SK-N-SH (cell line): ENCODE measurements at places on chromosomes 6 and 20.

- no peak for DNase-seq
Observed at GRCh38 chr6:118318648-118319047, 229.4 kb upstream of the PLN start.

- no peak for DNase-seq
Observed at GRCh38 chr6:166516251-166516884, 70.1 kb downstream of the RAMACL start.

DNA sequence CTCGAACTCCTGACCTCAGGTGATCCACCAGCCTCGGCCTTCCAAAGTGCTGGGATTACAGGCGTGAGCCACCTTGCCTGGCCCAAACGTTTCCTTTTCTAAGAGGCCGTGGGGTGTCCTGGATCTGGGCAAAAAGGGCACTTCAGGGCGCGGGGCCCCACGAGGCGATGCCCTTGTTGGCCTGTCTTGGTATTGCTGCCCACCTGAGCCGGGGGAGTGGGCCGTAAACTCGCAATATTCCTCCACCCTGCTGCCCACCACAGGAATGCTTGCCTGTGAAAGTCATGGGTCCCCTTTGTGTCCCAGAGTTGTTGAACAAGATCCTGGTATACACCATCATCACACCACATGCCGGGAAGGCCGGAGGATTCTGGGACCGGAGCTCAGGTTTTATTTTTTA is 49.0 kb downstream of the SSR1 start:
- no peak for DNase-seq

GRCh38 chr20:10487142-10488136 is 52.3 kb downstream of the SLX4IP start:
- no peak for DNase-seq

DNA sequence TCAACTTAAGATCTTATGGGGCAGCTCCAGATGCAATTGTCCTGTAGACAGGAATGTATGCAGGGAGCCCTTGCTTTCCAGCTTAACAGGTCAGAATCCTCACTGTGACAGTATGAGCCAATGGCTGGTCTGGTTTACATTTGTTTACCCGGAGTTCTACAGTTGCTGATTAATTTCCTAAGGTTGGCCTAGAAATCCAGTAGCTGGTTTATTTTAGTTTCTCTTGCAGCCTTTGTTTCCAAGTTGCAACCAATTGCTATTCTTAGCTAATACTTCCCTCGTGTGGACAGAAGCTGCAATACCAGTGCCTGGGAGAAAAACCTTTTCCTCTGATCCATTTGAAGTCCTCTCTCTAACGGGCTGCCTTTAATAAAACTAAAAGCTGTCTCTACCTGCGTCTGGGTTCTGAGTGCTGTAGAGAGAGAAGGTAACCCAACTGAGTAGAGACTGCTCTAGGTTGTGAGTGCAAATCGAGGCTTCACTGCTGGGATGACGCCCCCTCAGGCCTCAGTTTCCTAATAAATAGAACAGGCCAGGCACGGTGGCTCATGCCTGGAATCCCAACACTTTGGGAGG is 45.9 kb downstream of the ZNF217 start:
- peak; percentile 71 for DNase-seq

DNA sequence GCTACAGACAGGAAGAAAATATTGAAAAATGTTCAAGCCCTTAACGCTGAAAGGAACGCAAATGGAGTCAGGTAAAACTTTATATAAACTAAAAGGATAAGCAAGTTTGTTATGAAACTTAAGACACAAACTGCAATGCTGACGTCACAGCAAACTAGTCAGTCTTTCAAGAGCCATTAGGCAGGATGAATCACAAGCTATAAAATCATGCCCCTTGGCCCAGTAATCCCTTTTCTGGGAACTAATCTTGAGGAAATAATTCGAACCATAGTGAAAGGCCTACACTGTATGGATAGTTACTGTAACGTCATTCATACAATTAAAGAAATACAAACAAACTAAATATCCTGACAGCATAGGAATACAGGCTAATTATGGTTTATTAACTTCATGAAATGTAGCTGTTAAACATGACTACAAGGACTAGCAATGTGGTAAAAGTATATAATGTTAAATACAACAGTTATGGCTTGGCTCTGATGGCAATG is 42.7 kb upstream of the HINT3 start:
- no peak for DNase-seq

GRCh38 chr20:47150403-47151152 is 205.9 kb downstream of the ZMYND8 start:
- DNase-seq: peak; percentile 82

- DNase-seq: no peak
Observed at GRCh38 chr6:36023996-36024795, at the start of gene SLC26A8. SLC26A8 (minus strand) TSS chr6:36024641; CDS start chr6:36019707, 4,934 bp downstream.

GRCh38 chr6:73024598-73024997 is 200.7 kb downstream of the KHDC1L start:
- DNase-seq: no peak

DNA sequence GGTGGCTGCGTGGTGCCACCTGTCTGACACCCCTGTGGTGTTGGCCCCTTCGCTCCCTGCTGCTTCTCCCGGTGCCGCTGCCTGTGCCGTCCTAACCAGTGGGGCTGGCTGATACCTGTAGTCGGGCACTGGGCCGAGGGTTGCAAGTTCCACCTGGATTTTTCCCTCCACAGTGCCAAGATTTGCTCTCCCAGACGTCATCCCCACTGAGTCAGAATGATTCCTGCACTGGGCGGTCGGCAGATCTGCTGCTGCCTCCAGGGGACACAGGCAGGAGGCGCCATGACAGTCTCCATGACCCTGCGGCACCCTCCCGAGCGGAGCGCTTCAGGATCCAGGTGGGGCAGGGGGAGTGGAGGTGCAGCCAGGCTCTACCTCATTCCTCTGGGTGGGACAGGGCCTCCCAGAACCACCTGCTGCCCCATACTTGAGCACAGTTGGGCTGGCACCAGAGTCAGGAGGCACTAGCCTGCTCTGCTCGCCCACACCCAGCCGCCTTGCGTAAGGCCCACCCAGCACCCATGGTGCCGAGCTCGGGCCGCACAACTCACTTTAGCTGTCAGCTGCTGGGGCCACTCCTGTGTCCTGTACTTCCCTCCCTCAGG is 60.2 kb downstream of the TCP11 start:
- DNase-seq: no peak

DNA sequence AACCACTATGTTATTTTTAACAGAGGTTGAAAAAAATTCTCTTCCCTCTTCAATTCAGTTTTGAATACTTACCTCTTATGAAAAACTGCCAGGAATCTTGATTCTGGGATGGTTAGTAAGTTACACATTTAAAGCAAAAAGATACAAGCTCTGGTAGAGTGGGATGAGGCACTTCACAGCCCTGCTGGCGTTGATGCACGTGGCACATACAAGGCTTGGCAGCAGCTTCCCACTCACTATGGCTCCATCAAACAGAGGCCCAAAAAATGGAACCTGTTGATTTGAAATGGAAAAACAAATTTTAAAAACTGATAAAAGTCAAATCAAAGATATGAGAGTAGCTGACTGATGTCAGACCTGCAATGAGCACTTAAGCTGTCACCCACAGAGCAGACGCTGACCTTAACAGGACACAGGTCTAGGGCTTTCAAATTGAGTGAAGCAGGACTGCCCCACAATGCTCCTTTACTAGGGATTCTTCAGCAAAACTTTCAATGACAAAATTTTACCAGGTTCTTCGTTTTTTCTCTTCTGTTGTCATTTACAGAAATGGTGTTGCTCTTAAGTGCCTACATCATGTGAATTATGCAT is 104.9 kb downstream of the INSM1 start:
- DNase-seq: no peak

DNA sequence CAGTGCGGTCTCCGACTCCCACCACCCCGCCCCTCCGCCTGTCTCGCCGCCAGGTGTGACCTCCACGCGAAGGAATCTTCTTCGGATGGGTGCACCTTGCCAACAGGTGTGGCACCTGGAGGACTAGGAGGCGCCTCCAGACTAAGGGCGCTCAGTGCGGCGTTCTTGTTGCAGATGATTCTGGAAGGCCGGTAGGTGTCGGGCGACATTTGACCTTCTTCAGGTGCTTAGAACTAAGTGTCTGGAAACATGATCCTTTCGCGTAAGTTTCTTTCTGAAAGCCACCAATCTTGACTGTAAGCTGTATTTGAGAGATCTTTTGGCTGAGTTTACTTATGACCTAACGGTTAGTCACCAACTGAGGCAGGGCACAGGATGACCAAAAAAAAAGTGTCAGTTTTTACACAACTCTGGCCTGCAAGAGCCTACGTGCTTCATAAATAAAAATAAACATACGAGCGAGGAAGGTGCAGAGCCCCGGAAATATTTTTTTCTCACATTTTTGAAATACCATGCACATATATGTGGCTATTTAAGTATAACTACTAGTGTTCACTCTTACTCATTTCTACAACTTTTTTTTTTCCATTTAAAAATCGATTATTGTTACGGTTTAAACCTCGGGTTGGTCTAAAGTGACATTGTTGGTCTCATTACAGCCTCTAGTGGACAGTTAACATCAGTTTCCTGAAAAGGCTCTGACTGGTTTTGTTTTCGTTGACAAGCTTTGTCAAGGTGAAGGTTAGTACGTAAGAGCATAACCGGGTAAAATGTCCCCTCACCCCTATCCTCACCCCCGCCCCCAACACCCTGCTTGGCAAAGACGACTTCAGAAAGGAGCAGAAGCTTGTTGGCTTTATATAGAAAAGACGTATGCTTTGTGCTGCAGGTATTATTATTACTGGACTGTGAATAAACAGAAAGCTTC is 1.6 kb upstream of the ATXN1 start:
- peak; percentile 61 for DNase-seq

GRCh38 chr6:10310330-10310653 is 104.6 kb downstream of the TFAP2A start:
- no peak for DNase-seq

DNA sequence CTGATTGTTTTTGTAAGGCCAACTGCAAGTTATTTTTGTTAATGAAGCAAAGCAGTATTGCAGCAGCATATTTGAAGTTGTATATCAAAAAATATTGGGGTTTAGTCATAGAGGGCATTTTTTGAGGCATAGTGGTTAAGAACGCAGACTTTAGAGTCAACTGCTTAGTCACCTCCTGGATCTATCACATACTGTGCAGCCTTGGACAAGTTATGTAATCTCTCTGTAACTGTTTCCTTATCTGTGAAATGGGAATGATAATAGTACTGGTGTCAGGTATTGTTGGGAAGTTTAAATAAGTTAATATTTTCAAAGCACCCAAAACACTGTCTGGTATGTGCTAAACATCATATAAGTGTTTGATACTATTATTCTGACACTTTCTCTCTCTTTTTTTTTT is 27.2 kb upstream of the EFHC1 start:
- DNase-seq: no peak

DNA sequence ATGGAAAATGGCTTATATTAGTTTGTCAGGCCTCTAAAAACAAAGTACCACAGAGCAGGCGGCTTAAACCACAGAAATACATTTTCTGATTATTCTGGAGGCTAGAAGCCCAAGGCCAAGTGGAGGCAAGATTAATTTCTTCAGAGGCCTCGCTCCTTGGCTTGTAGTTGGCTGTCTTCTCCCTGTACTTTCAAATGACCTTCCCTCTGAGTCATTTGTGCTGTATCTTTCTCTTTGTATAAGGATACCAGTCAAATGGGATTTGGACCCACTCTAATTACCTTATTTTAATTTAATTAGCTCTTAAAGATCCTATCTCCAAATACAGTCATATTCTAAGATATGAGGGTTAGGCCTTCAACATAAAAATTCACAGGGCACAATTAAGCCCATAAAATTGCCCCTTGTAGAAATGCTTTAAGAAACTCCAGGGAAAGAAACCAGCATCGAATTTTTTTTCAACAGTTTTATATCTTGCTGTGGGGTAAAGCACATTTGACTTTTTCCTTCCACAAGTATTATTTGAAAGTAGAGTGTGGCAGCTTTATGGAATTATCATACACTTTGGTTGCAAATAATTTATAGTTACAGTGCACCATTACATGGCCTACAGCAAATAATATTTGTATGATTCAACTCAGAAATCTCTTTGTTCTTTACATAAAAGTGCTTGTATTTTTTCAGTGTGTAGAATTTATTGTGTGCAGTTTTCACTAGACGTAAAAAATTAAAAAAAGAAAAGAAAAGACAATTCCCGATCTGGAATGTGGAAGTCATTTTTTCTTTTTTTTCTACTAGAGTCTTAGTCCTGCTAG is 706.1 kb downstream of the KIF16B start:
- DNase-seq: no peak

DNA sequence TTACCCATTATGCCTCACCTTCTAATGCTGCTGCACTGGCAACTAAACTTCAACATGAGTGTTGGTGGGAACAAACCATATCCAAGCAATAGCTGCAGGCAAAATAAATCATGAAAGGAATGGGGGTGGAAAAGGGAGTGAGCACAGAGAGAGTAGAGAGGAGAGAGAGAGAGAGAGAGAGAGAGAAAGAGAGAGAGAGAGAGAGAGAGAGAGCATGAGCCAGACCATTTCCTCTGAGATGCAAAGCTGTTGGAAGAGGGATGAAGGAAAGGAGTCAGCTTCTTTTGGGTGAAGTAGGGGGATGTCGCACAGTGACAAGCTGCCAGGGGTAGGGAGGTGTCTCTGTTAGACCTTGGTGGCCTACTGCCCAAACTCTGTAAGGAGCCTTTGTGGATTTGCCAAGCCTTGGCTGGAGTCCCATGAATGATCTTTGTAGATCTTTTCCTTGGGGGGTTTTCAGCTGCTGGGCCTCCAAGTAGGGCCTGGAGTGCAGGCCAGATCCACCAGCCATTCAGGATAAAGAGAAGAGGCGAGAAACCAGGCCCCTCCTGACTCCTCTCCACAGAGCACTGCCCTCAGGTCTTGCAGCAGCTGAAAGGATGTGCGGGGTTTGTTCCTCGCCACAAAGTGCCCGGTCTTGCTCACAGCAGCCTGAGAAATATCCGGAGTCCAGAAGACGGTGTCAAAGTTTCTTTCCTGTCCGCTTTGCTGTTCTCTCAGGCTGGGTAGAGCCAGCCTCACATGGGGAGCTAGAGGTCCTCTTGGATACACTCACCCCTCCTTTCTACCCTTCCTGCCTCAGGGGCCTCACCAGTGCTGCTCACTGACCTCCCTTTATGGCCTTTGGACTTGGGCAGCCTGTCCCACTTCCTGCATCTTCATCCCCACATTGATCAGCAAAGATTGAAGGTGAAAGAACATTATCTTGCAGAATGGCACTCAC is 17.8 kb downstream of the BTBD3 start:
- DNase-seq: no peak

GRCh38 chr6:160198606-160199211 is 59.9 kb downstream of the SLC22A2 start:
- no peak for DNase-seq

DNA sequence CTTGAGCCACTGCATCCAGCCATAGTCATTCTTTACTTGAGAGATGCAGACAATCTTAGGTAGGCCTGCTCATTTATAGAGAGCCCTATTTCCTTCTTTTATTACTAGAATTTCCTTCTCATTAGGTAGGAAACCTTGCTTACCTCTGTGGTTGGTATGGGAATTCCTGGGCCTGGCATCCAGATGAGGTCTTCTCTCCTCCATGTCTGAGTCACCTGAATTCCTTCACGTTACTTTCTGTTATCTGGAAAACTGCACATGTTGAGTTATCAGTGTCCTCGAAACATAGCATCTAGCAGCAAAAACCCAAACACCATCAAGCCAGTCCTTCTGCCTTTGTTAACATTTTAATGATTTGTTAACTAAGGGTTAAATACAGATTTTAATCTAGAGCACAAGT is 2.2 kb downstream of the ZNFX1 start:
- no peak for DNase-seq

- peak; percentile 61 for DNase-seq
Observed at GRCh38 chr6:29705389-29706231, 17.6 kb upstream of the HLA-F start.

GRCh38 chr6:111984081-111984480 is 69.8 kb upstream of the CCN6 start:
- no peak for DNase-seq
